ENCODE measurements at places on chromosomes 3 and 15.

DNA sequence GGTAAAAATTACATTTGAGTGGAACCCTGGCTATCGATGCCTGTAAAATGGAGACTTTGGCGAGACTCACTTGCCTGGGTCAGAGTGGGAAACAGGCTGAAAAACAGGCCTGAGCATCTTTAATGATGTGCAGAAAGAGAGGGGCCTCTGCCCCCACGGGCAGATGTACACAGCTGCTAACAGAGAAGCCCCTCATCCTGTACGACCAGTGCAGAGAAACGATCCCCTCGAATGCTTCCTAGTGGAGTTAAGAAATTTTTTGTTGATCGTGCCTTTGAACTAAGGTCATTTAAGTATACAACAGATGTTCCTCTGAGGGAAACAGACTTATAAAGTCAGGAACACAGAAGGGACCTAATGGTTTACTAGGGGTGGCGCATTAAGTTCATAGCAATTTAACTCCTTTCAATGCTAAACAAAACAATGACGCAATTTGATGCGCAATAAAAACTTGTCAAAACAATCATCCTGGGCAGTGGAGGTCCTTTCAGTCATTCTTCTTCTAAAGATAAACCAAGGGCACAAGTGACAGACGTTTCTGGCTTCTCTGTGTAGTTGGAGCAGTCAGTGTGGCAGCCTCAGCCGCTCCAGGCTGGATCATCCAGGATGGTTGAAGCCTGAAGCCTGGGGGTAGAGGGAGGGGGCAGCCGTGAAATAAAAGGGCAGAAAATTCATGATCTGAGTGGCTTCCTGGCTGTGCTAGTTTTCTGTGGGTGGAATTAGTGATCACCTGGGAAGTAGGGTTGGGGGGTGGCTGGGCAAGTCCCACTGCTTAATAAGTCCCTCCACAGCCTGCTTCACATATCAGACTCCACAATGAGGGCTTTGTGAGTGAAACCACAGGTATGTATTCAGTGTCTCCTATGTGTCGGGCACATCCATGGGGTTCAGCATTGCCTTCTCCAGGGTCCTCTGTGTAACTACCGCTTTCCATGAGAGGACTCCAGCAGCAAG lies 50.8 kb upstream of the MRPS22 start:
- DNase-seq: no peak

DNA sequence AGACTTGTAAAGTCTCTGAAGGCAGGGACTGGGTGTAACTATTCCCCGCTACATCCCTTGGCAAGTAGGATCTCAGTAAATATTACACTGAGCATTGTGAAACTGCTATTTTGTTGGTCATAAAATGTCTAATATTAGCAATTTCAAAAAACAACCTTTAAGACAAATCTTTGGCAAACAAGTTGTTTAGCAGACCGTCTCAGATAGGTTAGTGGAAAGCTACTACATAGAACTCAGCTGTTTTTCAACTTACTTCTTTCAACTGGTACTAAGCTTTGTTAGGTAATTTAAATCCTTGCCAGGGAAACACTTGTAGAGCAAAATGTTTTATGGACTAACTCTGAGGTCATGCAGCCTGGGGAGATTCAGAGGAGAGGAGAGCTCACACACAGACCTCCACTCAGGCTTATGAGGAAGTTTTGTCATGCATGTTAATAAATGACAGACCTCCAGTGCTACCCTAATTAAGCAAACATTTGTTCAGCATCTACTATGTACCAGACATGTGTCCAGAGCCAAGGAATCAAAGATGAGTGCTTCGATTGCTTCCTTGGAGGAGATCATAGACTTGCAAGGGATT lies 61.6 kb upstream of the STAC start:
- no peak for DNase-seq

- peak; percentile 33 for DNase-seq
These were observed 30.1 kb downstream of the SUCNR1 start for GRCh38 chr3:151903501-151903991.

- DNase-seq: no peak
These were observed 54.3 kb upstream of the HACD2 start for GRCh38 chr3:123638936-123639689.

DNA sequence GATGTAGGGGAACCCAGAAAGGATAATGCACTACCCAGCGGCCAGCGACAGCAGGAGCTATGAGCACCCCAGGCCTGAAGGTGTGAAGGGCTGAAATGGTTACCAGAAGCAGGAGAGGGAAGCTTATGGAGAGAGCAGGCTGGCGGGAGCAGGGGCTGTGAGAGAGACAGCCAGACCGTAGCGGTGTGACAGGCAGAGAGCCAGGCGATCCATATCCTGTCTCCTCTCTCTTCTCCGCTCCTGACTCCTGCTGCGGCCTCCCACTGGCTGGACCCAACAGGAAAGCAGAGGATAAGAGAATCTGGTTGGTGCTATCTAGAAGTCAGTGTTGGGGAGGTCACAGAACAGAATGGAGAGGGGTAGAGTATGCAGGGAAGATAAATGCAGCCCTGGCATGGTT lies 49.9 kb downstream of the BTD start:
- DNase-seq: no peak

GRCh38 chr15:31340047-31340446 lies 13.4 kb downstream of the KLF13 start:
- DNase-seq: no peak

GRCh38 chr3:148654433-148654832 lies 43.3 kb upstream of the AGTR1 start:
- DNase-seq: no peak

- DNase-seq: no peak
These were observed 359.3 kb downstream of the RORA start for GRCh38 chr15:60869851-60870250.

GRCh38 chr3:137988982-137989381 lies 21.0 kb upstream of the CLDN18 start:
- no peak for DNase-seq

GRCh38 chr3:134839990-134840389 lies 44.9 kb downstream of the EPHB1 start:
- DNase-seq: peak; percentile 2

DNA sequence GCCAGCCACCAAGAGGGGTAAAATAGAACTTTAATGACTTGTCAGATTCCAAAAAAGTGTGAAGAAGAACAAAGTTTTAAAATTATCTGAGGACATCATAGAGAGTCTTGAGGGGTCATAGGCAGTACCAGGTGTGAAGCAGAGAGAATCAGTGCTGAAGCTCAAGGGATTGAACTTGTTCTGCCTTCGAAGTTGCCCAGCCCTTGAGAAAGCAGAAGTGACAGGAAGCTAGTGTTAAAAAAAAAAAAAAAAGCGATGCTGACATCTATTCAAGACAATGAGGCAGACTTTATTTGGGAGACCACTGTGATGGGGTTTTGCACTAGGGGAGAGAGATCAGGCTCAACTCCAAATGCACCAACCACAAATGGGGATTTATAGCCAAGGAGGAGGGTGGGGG lies 21.8 kb downstream of the FBXO22 start:
- no peak for DNase-seq

- no peak for DNase-seq
These were observed 153.8 kb downstream of the IGF1R start for GRCh38 chr15:98802187-98802586.

- peak; percentile 55 for DNase-seq
These were observed 8.9 kb upstream of the SUCNR1 start for GRCh38 chr3:151864423-151865101.

GRCh38 chr3:106824856-106825255 lies 552.4 kb upstream of the CCDC54 start:
- peak; percentile 23 for DNase-seq

- DNase-seq: no peak
These were observed 245.6 kb upstream of the TRIM42 start for GRCh38 chr3:140432229-140432669.

DNA sequence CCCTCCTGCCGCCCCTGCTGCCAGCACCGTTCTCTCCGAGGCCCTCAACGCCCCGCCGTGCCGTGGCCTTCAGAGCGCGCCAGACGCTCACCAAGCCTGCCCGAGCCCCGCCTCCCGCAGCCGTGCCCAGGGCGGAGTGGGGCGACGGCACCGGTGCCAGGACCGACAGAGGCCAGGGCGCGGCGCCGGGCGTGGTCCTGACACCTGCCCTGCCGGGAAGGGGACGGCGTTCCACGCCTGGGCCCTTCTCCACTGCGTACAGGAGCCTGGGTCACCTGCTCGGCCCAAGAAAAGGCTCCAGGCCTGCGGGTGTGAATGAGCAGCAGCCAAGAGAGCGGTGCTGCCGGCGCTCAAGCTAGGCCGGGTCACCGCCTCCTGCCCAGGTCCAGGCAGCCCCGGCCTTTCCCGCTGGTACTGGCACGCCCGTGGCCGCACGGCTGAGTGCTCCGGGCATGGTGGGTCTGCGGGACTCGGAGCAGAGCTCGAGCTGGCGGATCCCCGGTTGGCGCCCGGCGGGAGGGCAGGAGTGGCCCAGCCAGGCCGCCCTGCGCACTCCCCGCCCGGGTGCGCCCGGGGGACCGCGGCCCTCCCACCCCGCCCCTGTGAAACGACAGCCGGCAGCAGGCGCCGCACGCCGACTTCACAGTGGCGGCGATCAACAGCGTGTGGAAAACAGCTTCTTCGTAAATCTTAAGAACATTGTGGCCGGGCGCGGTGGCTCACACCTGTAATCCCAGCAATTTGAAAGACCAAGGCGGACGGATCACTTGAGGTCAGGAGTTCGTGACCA lies 4.2 kb downstream of the OCA2 start:
- peak; percentile 34 for DNase-seq

DNA sequence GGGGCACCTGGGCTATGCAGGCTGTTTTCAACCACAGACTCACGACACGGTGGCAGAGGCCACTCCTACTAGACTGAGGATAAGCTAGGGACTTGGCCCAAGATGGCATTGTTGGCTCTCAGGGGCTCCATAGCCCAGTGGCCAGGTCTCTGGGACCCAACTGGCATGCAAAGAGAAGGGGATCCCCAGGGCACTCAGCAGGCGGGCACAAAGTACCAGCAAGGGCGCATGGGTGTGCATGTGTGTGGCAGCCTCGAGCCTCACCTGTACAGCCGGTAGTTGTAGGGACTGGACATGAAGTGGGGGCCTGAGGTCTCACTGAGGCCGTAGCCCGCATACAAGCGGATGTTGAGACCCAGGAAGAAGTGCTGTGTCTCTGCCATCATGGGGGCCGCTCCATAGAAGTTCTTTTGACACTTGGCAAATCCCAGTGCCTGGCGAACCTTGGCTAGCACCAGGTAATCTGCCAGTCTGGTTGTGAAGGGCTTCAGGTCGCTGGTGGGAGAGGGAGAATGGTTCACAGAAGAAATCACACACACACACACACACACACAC lies 30.2 kb downstream of the IDH3A start:
- DNase-seq: no peak

DNA sequence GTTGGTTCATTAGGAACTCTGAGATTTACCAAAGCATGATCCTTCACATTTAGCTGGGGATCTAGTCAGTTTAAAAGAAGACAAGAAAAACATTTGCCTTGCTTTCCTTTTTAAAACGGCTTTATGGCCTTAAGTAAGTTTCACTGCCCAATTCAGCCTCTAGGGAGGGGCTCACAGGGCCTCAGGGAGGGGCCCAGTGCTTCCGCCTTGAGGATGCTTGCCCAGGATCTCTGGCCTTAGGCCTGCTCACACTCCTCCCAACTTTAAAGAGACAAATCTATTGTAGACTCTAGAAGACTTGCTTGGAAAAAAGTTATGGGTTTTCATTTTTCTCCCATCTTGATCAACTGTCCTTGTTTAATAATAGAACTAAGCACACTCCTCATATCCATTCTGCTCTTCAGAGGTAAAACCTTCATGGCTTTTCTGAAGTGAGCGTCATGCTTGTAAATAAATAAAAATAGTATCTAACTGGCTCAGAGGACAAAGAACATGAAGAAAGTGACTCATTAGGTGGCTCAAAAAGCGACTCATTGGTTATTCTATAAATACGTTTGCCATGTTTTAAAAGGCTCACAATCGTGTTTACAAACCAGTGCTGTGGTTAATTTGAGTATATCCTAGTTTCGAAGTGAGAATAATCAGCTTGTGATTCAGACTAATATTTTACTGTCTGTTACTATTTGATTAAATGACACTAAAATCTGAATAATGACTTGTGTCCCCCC lies 13.7 kb downstream of the PDHB start:
- no peak for DNase-seq

DNA sequence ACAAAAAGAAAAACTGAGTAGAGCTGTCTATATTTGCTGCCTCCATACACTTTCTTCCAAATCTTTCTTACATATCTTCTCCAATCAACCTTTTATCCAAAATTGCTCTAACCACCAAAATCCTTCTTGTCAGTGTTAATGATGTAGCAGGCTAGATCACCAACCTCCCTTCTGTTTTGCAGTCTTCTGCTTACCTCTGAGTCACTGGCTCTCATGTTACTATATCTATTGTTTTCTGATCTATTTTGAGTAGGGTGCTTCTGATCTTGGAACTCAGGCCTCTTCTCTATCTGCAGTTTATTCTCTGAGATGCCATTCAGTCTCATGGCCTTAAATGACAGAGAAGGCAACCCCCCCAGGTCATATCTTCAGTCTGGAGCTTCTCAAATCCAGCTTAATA lies 26.3 kb upstream of the AADAC start:
- no peak for DNase-seq

DNA sequence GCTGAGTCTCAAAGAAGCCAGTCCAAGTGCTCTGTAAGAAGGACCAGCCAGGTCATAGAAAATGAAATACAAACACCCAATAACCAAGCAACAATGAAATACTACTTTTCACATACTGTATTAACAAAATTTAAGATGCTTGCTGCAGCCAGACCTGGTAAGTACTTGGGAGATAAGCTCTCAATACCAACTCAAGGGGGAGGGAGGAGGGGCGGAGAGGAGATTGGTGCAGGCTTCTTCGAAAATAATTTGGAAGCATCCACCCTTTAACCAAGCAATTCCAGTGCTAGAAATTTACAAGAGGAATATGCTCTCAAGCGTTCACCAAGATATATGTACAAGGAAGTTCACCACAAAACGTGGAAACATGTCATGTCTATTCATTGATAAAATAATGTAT lies 7.6 kb upstream of the LRRC2 start:
- no peak for DNase-seq

DNA sequence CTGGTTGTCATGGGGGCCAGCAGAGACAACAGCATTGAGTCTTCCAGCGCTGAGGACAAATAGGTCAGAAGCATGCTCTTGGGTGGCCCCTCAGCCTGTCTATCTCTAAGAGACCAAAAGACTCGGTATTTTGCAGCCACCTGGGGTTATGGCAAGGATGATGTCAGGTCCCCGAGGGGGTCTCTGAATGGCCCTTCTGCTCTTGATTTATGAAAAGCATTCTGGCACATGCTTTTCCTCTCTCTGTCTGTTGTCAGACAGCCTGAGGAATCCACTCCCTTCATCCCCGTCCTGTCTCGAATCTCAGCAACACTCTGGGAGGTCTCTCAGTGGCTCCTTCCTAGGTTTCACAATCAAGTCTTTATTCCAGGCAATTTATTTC lies 156.6 kb upstream of the RGMA start:
- DNase-seq: no peak

- DNase-seq: no peak
These were observed 8.0 kb downstream of the FYCO1 start for GRCh38 chr3:45987368-45988291.

GRCh38 chr15:65130941-65131340 lies 2.7 kb downstream of the PDCD7 start:
- DNase-seq: peak; percentile 27

DNA sequence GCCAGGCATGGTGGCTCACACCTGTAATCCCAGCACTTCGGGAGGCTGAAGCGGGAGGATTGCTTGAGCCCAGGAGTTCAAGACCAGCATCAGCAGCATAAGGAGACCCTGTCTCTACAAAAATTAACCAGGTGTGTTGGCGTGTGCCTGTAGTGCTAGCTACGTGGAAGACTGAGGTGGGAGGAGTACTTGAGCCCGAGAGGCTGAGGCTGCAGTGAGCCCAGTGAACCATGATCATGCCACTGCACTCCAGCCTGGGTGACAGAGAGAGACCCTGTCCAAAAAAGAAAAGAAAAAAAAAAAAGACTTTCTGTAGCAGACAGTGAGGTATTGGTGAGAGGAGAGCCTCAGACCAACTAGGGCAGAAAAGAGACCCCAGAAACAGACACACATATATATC lies 263.8 kb downstream of the XXYLT1 start:
- no peak for DNase-seq
